ENCODE measurements at places on chromosomes 3 and 15.

- no peak for DNase-seq
Measured at GRCh38 chr3:96961576-96961975, 147.2 kb downstream of the EPHA6 start.

GRCh38 chr15:83855956-83856355 lies 202.0 kb downstream of the ADAMTSL3 start:
- DNase-seq: no peak

- DNase-seq: no peak
Measured at GRCh38 chr3:42381551-42382082, 28.8 kb downstream of the LYZL4 start.

DNA sequence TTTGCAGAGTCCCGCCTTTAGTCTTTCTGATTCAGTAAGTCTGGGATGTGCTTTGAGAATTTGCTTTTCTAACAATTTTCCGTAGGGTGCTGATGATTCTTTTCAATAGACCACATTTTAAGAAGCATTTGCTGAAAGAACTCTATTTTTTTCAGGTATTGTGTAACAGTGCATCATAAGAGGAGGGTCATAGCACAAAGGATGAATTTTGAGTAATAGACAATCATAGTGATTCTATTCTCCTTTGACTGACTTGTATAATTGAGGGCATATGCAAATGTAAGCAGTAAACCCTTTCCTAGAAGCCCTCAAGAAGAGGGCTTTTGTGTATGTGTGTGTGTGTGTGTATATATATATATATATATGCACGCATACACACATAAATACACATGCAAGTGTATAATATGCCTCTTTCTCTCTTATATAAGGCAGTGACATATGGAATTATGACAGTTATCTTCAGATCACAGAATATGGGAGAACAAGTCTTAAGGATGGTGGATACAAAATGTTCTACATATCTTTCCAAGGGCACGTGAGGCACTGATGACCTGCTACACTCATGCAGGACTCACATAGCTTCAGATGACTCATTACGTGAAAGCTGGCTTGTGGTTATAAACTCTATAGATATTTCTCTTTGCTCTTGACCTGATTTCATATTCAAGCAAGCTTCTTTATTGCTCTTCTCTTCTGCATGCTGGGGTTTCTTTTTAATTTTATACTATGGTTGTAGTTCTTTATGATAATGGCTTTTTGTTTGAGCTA lies 6.5 kb upstream of the PLSCR1 start:
- DNase-seq: no peak

- DNase-seq: no peak
Measured at GRCh38 chr3:187016639-187017345, 86.5 kb downstream of the ST6GAL1 start.

GRCh38 chr15:99628374-99629001 lies 62.7 kb downstream of the MEF2A start:
- no peak for DNase-seq

DNA sequence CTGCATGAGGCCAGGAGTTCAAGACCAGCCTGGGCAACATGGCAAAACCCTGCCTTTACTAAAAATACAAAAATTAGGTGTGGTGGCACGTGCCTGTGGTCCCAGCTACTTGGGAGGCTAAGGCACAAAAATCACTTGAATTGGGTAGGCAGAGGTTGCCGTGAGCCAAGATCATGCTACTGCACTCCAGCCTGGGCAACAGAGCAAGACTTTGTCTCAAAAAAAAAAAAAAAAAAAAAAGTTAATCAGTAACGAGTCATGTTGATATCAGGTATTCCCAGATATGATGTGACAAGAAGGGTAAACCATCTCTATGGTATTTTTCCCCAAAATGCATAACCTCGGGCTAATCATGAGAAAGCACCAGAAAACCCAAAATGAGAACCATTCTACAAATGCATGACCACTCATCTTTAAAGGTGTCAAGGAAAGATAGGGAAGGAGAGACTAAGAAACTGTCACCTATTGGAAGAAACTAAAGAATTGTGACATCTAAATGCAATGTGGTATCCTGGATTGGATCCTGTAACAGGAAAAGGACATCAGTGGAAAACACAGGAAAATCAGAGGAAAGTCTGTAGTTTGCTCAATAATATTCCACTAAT lies 66.5 kb upstream of the MAP4 start:
- DNase-seq: no peak

DNA sequence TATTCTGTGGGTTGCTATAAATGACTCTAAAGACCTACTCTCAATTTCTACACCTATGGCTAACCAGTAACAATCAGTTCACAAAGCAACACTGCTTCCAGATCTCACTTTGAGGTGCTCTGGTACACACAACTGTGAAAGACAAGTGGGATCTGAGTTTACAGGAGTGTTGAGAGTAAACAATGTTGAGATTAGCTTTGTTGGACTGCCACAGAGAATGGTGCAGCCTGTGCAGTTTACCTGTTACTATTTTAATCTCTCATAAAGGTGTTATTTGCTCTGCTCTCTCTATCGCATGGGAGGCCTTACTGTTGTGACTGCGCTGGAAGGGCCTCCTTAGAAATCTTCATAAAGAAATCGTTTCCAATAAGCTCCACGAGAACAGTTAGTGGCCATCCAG lies 112.0 kb downstream of the SOX2 start:
- DNase-seq: no peak

- no peak for DNase-seq
Measured at GRCh38 chr3:43349716-43350115, 63.4 kb downstream of the SNRK start.

DNA sequence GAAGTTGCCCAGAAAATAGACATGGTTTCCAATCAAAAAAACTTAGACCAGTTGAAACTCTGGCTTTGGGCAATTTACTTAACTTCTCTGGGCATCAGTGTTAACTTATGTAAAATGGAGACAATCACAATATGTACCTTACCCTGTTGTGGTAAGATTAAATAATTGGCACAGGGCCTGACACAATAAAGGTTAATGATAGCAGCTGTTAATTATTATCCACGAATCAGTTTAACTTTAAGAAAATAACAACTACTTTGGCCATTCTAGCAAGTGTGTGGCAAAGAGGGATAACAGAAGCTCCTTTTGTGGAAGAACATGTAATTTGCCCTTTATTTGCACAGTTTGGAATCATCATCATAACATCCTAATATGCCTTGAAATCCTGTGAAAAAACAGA lies 787.6 kb downstream of the FHIT start:
- DNase-seq: no peak

DNA sequence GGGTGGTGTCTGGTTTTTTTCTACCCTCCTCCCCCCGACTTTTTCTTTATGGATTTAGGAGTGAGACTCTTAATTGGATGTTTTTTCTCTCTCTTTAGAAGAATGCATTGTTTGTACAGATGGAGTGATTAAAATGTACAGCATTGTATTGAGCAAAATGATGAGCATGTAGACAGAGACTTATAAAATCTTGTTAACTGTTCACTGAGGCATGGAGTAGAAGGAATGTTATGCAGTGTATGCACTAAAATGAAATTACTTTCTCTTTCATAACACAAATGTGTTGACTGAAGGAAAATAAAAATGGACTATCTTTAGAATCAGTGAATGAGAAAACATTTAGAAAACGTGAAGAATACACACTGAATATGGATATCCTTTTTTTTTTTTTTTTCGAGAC lies 39.8 kb downstream of the ZFAND6 start:
- DNase-seq: no peak

DNA sequence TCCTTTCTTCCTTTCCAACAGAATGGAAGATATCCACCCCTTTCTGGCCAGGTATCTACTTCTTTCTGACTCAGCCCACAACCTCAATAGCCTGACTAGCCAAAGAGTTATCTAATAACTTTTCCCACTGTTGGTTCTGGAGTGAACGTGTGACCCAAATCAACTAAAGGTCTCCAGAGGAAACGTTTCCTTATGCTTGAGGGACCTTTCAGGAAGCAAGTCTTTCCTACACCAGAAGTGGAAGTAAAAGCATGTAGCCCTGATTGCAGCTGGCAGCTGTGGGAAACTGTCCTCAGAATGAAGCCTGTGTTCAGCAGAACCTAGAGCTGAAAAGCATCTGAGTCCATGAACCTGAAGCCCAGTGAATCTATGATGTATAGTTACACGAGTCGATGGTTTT lies 34.7 kb upstream of the PHLDB2 start:
- DNase-seq: no peak

Measured in stimulated activated CD4-positive, alpha-beta T cell treated with anti-CD3 and anti-CD28 coated beads, Interleukin-12 subunit alpha, Interleukin-12 subunit beta, amount 100 ng/mL, for 24 hours (primary cell).